ENCODE measurements at places on chromosomes 11 and 22.

- no peak for DNase-seq
Measured at GRCh38 chr22:36330655-36331305, 57.0 kb downstream of the MYH9 start.

DNA sequence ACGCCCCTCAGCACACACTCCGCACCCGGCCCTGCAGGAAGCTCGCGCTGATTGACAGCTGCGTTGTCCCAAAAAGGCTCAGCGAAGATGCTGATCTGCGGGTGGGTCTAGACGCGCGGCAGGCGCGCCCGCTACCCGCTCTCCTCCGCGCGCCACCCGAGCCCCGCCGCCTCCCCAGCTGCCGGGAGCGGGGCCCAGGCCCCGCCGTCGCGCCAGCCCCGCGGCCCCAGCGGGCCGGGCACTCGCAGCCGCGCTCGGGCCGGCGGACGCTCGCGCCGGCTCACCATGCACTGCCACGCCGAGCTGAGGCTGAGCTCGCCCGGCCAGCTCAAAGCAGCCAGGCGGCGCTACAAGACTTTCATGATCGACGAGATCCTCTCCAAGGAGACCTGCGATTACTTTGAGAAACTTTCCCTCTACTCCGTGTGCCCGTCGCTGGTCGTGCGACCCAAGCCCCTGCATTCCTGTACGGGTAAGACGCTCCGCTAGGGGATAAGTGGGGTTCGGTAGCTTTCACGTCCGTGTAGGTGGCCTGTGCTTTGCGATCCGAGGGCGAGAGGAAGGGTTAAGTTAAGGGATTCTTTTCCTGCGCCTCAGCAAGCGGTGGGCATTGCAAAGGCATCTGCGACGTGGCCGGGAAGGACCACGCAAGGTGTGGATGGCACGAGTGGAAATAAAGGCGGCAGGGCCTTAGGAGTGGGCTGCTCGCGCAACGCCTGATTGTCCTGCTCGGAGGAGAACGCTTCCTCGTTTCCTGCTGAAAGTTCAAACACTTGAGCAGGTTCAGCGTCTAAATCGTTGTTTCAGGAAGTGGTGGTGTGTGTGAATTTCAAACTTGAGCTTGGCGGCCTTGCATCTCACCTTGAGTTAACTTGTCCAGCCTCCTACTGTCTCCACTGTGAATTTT lies at the start of gene BARX2:
Gene BARX2 (plus strand): TSS at position 98 of the 907 bp plus-strand sequence. CDS start 188 bp downstream, at position 286.
- peak; percentile 87 for DNase-seq

DNA sequence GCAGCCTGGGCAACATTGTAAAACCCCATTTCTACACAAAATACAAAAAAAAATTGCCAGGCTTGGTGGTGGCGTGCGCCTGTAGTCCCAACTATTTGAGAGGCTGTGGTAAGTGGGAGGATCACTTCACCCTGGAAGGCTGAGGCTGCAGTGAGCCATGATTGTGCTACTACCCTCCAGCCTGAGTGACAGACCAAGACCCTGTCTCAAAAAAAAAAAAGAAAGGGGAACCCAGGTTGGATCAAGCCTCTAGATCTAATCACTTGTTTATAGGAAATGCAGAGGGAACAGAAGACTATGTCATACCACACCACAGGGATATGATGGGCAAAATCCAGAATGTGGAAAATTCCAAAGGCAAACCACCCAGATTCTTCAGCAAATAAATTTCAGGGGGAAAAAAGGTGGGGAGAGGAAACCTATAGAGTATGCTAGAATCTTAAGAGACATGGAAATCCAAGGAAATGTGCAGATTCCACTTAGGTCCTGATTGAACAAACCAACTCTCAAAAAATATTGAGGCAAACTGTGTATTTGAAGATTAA lies 16.5 kb upstream of the MALAT1 start:
- no peak for DNase-seq

GRCh38 chr11:7999795-8000194 lies 12.7 kb downstream of the EIF3F start:
- no peak for DNase-seq

- DNase-seq = no peak
Measured at GRCh38 chr22:36281781-36282327, 28.9 kb downstream of the APOL1 start.

- no peak for DNase-seq
Measured at GRCh38 chr11:122102426-122102825, 13.6 kb downstream of the BLID start.

Data from epithelial cell of esophagus (primary cell).